ENCODE measurements at places on chromosomes 11 and 22.

GRCh38 chr11:35305670-35306382 is 113.5 kb downstream of the SLC1A2 start:
- no peak for DNase-seq

GRCh38 chr11:20448834-20449233 is 61.3 kb downstream of the PRMT3 start:
- no peak for DNase-seq

DNA sequence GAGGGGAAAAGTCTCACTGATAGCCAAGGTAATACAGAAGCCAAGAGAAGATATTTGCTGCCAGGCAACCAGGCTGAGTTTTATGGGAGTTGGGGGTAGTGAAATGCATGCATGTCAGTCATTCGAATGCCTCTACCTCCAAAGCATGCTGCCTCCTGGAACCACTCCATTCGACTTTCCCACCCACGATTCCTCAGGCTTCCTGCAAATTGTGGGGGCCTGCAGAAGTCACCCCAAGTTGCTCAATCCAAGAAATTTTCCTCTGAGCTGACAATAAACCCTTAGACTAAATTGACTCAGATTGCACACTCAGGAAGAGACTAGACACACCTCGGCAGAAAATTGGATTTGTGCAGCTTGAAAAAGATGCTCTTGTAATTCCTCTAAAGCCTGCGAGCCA is 73.6 kb upstream of the GRK3 start:
- DNase-seq = no peak

DNA sequence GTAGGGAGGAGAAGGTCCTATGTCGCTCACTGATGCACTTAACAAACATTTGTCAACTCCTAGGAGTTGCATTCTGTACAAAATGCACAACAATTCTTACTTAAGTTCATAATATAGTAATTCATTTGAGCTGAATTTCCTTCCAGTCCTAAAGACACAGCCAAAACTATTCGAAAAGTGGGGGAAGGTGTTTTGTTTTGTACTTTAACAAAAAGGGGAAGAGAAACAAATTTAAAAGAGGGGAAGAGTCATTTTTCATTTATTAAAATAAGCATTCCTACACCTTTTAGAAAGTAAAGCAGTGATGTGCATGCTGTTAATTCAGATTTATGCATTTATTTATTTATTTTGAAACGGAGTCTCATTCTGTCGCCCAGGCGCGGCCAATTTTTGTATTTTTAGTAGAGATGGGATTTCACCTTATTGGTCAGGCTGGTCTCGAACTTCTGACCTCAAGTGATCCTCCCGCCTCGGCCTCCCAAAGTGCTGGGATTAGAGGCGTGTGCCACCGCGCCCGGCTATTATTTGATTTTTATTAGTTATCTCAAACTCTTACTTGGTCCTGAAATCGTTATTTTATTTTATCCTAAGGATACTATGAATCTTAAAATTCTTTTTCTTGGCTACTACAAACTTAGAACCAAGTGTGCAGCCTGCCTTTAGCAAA is 1.1 kb upstream of the FANCF start:
- DNase-seq = no peak

DNA sequence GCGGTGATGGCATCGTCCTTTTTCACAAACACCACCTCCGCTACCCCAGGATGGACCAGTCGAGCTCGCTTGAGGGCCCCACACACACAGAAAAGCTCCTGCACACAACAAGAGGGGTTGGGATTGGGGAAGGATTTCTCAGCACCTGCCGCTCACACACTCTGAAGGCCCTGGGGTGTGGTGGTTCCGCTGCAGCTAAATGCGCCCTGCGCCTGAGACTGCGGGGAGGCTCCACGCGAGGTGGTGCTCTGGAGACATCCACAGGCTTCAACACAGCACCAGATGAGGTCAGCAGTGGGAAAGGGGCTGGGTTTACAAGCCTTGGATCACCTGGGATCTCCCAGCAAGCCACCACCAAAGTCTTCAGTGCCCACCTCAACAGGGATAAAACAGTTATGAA is 22.7 kb downstream of the POLDIP3 start:
- no peak for DNase-seq

DNA sequence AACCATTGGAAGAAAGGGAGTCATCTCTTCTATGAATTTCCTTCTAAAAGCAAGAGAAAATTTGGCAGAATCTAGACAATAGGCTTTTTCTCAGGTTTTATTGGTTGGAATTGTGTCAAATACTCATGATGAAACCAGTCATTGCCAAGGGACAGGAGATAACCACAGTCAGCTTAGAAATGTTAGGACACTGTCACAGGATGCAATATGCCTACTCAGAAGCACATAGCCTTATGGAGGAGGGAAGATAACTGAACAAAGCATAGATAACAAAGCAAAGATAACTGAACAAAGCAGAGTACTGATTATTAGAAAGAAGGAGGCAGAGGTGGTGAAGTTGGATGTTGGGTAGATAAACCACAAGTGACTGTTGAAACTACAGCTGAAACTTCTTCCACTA is 303.5 kb upstream of the PDGFD start:
- no peak for DNase-seq

- DNase-seq = no peak
Observed at GRCh38 chr11:120548682-120549209, 37.2 kb downstream of the GRIK4 start.

- peak; percentile 45 for DNase-seq
Observed at GRCh38 chr22:44182588-44183286, 2.0 kb downstream of the PARVG start.

DNA sequence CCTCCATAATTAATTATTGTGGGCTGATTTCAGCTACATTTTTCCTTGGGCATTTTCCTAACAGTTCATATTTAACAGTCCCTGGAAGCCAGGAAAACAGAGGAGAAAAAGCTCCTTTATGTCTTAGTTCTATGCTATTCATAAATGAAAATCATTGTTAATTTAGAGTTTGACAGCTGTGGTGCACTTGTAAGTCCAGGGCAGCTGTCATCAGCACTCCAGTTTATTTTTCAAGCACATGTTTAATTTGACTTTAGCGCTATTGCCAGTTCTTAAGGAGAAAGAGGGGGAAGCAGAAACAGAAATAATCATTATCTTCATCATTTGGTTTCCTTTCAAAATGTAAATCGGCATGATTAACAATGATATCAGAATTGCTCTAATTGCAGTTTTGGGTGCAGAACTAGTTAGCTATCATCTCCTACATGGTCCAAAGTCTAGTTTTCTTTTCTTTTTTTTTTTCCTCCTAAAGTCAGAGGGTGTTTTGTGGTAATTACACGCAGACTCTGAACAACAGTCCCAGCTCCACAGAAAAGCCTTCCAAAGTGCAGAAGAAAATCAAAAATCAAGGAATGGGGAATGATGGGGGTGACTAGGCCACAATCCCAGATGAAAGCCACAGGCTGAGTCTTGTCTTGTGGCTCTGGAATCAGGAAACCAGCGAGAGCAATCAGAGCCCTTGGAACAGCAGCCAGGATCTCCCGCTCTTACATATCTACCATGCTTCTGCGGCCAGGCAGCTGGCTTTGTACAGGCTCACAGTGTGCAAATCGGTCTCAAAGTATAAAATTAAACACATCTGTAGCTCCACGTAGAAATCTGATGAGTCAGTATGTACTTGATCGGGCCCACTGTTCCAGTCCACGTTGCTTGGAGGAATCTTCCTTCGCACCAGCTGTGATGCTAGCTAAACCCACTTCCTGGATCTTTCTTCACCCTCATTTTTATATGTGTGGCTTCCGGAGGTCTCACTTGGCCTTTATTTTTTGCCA is 91.9 kb downstream of the SPON1 start:
- no peak for DNase-seq

DNA sequence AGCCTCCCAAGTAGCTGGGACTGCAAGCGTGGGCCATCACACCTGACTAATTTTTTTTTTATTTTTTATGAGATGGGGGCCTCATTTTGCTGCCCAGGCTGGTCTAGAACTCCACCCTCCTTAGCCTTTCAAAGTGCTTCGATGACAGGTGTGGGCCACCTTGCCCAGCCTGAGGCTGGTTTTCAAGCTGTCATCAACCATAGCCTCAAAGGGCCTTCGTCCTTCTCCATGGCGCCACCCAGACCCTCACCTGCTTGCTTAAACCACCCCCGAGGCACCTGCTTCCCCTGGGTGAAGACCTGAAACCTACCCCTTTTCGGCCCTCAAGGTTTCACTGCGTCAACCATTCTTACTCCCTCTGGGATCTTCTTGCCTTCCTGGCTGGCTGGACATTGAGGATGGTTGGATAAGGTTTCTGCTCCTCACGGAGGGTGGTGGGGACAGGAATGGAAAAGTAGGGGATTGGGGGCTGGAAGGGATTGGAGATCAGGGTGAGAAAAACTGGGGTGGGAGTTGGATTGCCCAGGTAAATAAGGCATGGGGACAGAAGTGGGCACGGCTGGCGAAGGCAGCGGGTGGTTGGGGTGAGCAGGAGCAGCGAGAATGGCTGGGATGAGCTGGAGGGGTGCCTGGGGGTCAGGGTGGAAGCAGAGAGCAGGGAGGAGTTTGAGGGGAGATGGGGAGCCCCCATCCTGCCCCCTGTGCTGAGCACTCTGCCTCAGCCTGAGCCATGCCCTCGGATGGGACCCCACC is 2.8 kb upstream of the ACR start:
- DNase-seq = no peak

- no peak for DNase-seq
Observed at GRCh38 chr11:74682731-74683278, 48.4 kb downstream of the CHRDL2 start.

- DNase-seq = no peak
Observed at GRCh38 chr11:65047581-65048422, 6.8 kb downstream of the SAC3D1 start.

DNA sequence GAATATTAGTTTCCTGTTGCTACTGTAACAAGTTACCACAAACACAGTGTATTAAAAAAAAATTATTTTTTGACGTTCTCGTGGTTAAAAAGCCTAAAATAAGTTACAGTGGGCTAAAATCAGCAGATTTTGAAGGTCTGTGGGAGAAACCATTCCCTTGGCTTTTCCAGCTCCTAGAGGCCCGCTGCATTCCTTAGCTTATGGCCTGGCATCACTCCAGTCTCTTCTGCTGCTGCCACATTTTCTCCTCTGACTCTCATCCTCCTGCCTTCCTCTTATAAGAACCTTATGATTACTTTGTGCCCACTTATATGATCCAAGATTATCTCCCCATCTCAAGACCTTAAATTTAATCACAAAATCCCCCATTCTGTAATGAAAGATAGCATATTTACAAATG is 392.7 kb downstream of the GUCY1A2 start:
- DNase-seq = no peak

GRCh38 chr22:29636751-29637150 is 33.3 kb downstream of the NF2 start:
- no peak for DNase-seq

- DNase-seq = peak; percentile 17
Observed at GRCh38 chr22:46233231-46233630, 16.9 kb downstream of the CDPF1 start.

GRCh38 chr11:131674051-131674755 is 303.8 kb downstream of the NTM start:
- peak; percentile 77 for DNase-seq

All from hippocampal formation (tissue), 2 donors.